ENCODE measurements at places on chromosomes 11 and 22.

- no peak for DNase-seq
Observed at GRCh38 chr11:95140397-95141033, 50.9 kb downstream of the ENDOD1 start.

- no peak for DNase-seq
Observed at GRCh38 chr22:50530580-50530876, 716 bp upstream of the TYMP start.

GRCh38 chr11:64887757-64888405, 9.5 kb upstream of the EHD1 start:
- peak; percentile 81 for DNase-seq

DNA sequence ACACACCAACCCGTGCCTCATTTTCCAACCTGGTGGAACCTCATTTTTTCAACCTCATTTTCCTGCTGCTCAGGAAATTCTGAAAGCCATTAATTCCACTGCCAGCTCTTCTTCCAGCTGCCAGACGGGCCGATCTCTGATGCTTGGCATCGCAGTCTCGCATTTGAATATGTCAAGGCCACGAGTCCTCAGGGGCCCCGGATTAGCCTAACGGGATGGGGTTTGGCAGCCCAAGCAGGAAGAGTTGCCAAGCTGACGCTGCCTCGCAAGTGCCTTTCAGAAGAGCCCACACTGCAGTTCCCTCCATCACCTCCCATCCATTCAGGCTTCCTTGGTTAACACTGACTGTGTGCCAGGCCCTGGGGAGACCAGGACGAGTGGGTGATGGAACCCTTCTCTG, 8.7 kb downstream of the RASD2 start:
- peak; percentile 71 for DNase-seq

GRCh38 chr11:31804312-31805036, 6.6 kb downstream of the PAX6 start:
- DNase-seq: no peak

DNA sequence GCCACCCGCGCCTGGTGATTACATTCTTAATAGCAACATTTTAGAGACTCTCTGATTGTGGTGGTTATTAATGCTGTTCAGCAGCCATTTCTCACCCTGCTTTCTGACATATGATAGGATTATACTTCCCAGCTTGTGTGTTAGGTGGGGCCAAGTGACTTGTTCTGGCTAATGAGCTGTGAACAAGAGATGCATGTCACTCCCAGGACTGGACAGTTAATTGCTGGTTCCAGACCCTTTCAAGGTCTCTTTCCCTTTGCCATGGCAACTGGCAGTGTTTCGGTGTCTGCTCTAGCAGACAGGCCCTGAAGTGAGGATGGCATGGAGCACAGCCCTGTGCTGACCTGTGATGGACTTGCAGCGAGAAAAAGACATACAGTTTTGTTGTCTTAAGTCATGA, 8.9 kb upstream of the PTPRJ start:
- no peak for DNase-seq

- DNase-seq: peak; percentile 32
Observed at GRCh38 chr11:122310766-122311165, 194.8 kb upstream of the BLID start.

DNA sequence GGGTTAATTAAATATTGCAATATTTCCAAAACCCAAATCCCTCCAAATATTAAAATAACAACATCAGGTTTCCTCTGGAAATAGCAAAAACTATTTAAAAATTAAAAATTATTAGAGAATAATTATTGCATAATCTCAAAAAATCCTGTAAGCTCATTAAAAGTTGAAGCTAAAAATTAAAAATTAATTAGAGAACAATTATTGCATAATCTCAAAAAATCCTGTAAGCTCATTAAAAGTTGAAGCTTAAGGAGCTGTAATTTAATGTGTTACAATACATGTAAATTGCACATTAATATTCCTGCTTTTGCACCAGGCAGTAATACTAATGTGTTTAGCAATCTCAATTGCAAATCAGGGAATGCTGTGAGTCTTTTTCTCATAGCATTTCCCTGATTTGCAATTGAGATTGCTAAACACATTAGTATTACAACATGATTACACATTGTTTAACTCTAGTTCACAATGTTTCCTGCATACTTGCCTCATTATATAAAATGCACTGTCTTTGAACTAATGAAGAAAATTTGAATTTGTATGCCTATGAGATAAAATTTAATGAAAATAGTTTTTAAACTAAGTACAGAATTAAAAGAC, 247.7 kb downstream of the GUCY1A2 start:
- DNase-seq: no peak

DNA sequence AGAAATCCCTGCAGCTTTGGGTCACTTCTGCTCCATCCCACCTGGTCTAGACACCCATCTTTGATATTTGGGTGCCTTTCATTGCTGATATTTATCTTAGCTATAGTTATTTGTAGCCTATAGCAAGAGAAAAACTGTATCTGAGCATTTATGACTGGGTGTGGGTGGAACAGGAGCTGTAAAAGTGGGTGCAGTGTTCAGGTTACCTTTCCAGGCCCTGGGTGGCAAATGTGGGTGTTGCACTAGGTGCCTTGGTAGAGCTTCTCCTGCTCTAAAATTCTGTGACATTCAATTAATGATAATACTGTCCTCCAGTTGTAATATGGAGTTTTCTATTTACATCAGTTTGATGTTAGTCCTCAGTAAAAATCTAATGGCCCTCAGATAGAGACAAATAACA, 78.4 kb upstream of the OR4B1 start:
- no peak for DNase-seq

DNA sequence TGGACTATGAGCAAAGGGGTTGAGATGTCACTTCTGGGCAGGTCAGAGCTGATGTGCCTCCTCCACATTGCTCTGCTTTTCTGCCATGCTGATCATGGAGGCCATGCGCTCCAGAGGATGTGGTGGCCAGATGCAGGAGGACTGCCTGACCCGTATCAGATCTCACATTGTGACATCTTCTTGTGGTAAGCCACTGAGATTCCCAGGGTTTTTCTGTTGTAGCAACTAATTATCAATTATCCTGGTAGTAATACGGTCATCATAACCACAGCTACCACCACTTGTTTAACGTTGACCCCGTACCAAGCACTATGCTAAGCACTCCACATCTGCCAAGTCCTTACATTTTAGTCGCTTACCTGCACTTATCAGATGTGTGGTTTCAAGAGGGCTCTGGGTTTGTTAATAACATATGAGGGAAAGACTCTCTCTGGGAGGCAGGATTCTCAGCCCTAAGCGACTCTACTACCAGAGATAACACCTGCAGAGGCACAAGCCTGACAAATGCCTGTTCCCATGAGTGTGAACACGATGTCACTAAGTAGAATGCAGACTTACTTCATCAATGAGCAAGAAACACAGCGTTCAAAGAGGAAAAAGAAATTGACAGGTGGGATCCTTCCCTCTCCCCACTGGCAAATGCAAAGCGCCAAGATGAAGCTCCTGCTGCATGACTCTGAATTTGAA, 63.6 kb upstream of the TIMP3 start:
- DNase-seq: no peak

GRCh38 chr22:44519886-44520285, 21.9 kb upstream of the RTL6 start:
- DNase-seq: no peak

GRCh38 chr11:70456921-70457532, 58.7 kb downstream of the CTTN start:
- DNase-seq: peak; percentile 58

GRCh38 chr22:38826386-38826785, 17.4 kb downstream of the NPTXR start:
- DNase-seq: no peak

DNA sequence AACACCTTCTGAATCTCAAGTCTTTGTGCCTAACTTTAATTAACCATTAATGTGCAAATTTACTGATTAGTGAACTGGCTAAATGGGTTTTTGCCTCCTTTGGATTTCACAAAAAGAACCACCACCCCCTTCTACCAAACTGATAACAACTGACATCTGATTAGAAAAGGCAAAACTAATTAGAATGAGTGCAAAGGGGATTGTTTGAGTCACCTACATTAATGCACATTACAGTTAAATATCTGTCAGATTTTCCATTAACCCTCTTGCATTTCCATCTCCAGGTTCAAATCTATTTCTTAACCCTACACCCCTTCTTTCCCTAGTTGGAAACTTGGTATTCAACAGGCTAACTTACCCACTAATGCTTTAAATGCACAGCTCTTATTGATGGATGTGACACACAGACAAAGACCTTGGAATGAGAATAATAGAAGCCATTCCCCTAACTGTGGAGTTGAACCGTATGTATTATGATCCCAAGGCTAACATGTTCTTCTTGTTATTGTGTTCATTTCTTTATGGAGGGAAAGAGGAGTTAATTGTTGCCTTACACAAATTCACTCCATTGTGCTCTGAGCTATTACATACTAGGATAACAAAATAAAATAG, 161.5 kb upstream of the MTMR2 start:
- DNase-seq: no peak

DNA sequence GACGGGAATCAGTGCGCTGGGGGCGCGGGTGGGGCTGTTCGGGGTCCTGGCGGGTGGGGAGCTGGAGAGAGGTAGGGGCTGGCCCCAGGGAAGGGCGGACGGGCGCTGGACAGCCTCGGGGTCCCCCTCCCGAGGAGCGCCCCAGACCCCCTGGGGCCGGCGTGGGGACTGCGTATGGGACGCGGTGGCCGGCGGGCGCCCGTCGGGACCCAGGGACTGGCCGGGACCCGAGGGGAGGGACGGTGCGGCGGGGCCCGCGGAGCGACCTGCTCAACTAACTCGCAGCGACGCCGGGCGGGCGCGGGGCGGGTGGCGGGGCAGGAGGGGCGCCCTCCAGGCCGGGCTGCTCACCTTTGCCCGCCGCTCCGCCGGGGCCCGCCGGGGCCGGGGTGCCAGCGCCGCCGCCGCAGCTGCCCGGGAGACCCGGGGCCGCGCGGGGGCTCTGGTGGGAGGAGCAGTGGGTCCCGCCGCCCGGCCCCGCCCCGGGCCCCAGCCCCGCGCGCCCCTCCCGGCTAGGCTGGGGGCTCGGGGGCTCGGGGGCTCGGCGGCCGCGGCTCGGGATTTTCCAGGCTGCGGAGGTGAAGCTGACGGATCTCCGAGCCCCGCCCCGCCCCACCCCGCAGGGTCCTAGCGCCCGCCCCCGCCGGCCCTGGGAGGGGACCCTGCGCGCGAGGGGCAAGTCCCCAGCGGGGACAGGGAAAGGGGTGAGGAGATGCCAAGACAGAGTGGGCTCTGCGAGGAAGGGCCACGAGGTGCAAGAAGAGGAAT, 12.3 kb downstream of the STARD10 start:
- DNase-seq: no peak

DNA sequence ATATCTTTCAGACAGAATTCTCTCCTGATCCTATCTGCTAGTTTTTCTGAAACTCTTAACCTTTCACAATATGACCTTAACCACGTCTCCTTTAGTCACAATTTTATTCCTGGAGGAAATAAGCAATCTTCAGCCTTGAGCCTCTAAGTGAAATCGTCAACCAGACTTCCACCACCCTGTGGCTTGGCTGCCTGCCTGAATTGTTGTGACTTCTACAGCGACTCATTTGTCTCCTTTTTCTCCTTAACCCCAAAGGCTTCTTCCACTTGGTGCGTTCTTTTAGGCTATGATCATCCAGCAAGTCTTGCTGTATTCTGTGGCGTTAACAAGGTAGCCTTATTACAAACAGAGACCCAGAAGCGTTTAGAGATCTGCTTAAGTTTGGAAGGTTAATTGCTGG, 535.1 kb upstream of the ARHGAP42 start:
- no peak for DNase-seq

Data from Ammon's horn (tissue), 1 donor.